ENCODE measurements at places on chromosomes 16 and 17.
A peak's percentile ranks its signal among the peaks of the same experiment; 100 is the strongest.

GRCh38 chr17:7834542-7834956 is 532 bp downstream of the KDM6B start:
- DNase-seq, result peak; percentile 56

GRCh38 chr16:85484347-85485300 is 128.5 kb upstream of the GSE1 start:
- DNase-seq, result no peak

- no peak for DNase-seq
These were observed 34.1 kb upstream of the ABCA6 start for GRCh38 chr17:69175625-69176456.

DNA sequence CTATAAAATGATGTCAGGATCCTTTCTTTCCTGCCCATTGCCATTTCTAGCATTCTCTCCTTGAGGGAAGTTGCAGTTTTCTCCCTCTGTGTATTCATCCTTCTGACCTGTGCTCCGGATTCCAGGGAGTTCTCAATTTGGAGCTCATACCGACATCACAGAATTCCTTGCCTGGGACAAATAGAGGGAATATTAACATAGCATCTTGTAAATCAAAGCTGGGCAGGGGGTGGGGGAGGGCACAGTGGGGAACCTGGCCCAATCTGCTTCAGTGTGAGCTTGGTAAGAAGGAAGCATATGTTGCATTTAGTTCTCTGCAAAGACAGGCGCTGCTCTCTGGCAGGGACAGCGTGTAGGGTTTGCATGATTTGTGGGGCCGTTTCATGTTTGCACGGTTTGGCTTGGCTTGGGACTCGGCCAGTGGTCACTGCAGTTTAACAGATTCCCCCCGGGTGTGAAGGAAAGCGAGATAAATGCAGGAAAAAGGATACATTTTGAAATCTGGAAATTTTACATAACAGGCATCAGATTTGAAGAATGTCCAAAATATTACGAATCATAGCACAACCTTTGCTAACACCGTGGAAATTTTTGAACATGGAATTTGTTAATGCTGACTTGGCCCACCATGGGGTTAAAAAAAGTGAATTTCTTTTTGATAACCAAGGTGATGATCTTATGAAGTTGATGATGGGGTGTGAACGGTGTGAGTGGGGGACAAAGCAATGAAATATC is 178.0 kb downstream of the WWOX start:
- DNase-seq, result no peak

DNA sequence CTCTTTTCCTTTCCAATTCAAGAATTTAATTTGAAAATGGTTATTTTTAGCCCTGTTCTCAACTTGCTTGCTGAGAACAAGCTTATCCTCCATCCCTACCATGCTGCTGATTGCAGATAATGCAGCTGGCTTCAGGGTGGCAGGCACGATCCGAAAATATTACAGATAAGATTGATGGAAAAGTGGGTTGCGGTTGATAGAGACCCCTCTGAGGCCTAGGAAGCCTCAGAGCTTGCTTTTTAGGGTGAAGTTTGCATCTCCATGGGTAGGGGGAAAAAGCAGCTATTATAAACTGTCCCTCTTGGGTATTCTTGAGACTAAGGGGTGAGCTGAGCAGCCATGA is 116.5 kb upstream of the GOT2 start:
- DNase-seq, result no peak

- no peak for DNase-seq
These were observed 191.1 kb downstream of the C16orf78 start for GRCh38 chr16:49564496-49565229.

- DNase-seq, result peak; percentile 31
These were observed 345 bp downstream of the EMC8 start for GRCh38 chr16:85798901-85799496.

GRCh38 chr17:83073389-83074063 is 5.9 kb upstream of the METRNL start:
- no peak for DNase-seq

- DNase-seq, result no peak
These were observed 62.6 kb downstream of the PLCG2 start for GRCh38 chr16:81841722-81842121.

DNA sequence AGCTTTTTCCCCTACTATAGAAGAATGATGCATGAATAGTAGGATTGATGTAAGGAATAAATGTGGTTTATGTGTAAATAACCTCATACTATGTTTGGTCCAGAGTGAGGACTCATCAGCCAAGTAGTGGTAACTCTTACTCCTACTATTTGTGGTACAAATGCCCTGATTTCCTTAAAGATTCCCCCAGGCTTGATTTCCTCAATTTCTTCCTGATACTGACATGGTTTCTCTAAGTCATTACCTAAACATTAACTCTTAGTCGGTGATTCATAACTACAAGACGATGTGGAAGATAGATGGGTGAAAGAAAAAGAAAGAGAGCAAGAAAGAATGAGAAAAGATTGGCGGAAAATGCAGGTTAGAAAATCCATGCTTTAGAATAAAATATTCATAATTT is 17.2 kb upstream of the MYOCD start:
- DNase-seq, result no peak

DNA sequence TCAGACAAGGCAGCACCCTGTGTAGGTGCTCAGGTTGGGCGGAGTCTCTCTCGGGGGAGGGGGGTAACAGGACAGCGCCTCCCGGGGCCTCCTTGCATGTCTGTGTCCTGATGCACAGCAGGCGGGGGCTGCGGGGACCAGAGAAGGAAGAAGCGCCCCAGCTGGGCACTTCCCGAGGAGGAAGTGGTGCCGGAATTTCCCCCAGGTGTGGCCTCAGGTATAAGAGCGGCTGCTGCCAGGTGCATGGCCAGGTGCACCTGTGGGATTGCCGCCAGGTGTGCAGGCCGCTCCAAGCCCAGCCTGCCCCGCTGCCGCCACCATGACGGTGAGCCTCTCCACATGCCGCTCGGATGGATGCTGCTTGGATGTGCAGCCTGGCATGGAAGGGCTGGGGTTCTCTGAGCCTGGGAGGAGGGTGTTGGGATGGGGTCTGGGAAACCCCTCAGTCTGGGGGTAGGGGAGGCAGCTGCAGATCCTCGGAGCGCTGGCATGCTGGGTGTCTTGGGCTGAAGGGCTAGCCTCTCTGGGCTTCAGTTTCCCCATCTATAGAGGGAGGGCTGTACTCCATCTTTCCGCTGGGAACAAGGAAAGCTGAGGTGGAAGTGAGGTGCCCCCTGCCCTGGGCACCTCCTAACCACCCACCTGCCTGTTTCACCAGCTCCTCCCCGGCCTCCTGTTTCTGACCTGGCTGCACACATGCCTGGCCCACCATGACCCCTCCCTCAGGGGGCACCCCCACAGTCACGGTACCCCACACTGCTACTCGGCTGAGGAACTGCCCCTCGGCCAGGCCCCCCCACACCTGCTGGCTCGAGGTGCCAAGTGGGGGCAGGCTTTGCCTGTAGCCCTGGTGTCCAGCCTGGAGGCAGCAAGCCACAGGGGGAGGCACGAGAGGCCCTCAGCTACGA is at the start of gene IL17C:
TSS of gene IL17C (plus strand) at position 250 of the 908 bp plus-strand sequence. CDS start at position 320, 70 bp downstream.
- DNase-seq, result no peak

DNA sequence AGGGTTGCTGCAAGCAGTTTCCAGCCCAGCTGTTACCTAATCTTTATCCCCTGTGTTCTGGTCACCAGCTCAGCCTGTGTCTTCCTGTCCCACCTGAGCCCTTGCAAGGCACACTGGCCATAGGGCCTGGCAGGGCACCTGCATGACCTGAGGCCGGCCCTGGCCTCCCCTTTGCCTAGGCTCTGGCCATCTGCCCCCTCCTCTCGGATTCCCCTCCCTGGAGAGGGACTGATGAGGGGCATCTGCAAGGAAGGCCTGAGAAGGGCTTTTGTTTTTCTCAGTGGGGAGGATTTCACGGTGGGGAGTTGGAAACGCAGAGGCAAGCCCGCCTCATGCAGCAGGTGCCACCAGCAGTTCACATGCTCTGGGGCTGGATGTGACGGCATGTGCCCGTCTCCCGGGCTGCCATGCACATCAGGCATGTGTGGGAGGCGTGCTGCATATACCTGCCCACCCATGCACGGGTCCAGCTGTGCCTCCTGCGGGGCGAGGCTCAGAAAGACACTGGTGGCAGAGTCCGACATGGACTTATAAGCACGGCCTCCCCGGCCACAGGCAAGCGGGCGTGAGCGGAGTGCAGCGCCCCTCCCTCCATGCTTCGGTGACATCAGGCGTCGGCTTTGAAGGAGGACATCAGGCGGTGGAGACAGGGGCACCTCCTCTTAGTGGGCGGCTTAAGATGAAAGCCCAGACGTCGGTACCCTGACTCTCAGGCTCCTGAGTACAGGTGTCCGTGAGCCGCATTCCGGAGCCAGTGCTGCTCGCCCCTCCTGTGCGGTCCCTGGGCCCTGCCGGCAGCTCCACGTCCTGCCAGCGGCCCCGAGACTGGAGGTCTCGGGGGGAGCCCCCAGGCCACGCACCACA is 16.5 kb downstream of the ASPSCR1 start:
- no peak for DNase-seq

DNA sequence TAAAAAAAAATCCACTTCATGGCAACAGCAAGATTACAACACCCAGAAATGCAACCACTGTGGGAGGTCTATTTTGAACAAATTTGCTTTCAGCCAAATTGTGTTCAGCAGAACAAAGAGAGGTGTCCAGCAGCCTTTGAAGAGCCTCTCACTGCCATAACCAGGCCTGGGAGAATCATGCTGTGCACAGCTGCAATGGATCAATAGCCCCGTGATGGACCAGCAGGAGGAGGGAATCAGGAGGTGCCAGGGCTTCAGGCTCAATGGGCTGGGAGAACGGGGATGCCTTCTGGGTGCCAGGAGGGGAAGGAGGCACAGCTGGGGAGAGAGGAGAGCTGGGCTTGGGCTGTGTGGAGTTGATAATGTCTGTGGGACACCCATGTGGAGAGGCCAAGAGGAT is 366.2 kb upstream of the EEF2KMT start:
- no peak for DNase-seq

GRCh38 chr16:67537270-67537635 is 8.6 kb downstream of the RIPOR1 start:
- DNase-seq, result peak; percentile 55

- DNase-seq, result no peak
These were observed 39.2 kb downstream of the SLC7A5 start for GRCh38 chr16:87829988-87830672.

- no peak for DNase-seq
These were observed 20.5 kb upstream of the JPH3 start for GRCh38 chr16:87581857-87582215.

DNA sequence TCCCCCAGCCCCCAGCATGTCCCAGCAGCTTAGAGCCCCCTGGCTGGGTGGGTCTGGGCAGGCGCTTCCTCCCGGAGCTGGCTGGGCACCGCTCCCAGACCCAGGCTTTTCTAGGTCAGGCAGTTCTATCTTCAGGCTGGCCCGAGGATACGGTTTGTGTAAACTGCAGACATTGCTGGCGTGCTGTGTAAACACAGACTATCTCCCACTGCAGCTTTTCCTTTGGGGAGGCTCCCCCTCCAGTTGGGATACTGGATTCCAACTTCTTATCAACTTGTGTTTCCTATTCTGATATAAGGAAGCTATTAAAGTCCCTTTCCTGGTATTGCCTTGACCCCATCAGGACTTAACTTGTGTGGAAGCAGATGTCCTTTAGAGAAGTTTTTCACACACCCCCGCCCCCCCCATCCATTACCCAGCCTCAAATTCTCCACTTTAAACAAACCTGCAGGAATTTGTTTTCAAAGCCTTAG is 18.3 kb upstream of the GNA13 start:
- DNase-seq, result no peak

- DNase-seq, result peak; percentile 60
These were observed at the start of the genes ABI3 and GNGT2 for GRCh38 chr17:49210158-49211029. TSS of gene ABI3 (plus strand) at chr17:49210707. CDS start at chr17:49210725, 18 bp downstream. TSS of gene GNGT2 (minus strand) at chr17:49210574. CDS start at chr17:49207422, 3,152 bp downstream.

- no peak for DNase-seq
These were observed 829 bp downstream of the GCGR start for GRCh38 chr17:81804559-81805399.

DNA sequence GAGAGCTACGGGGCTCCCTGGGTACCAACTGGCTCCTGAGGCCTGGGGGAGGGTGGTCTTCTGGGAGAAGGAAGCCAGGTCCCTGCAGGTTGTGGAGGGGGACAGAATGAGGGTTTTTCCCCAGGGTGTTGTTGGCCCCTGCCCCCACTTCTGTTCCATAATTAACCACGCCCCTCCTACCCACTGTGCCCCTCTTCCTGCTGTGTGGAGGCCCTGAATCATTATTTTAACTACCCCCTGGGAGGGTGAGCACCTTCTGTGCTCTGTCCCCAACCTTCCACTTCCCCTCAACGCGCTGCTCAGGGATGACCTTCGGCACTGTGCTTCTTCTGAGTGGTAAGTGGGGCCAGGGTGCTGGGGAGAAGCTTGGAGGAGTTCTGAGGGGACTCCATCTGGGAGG is at the start of gene ITGAD:
TSS of gene ITGAD (plus strand) at position 280 of the 400 bp plus-strand sequence. CDS start at position 306, 26 bp downstream.
- no peak for DNase-seq

DNA sequence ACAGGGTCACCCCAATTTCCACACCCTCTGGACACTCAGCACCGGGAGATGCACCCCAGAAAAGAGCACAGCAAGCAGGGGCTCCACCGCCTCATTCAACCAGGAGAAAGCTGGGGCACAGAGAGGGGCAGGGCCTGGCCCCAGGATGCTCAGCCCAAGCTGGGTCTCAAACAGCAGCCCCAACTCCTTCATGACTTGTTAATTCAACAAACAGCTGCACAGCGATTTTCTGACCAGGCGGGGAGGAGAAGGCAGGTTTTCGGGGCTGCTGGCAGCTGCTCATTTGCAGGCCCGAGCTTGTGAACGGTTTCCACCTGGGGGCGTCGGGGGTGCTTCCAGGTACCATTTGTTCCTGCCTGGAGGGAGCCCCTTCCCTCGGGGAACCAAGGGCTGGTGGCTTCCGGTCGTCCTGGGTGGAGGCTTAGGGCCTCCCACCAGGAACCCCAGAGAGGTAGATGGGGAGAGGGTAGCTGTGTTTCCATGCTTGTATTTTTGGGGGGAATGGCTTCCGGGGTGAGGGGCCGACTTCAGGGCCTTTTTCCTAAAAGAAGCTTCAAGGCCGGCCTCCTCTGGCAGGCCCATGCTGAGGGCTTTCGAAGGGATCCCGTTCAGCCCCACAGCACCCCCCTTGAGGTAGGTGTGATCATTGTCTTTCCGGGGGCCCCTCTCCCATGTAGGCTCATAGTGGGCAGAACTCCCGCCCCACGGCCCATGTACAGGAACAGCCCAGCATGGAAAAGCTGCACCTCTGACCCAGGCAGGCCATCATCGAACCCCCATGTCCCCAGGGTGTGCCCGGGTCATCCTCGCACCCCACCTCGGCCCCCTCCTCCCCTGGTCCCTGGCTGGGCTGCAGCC is 191.6 kb upstream of the GSE1 start:
- no peak for DNase-seq

GRCh38 chr17:45077643-45078042 is 16.5 kb downstream of the NMT1 start:
- no peak for DNase-seq

GRCh38 chr16:48047720-48048119 is 108.1 kb downstream of the ABCC12 start:
- no peak for DNase-seq

Data from stimulated activated naive CD4-positive, alpha-beta T cell treated with Interleukin-2 at 50 U/mL for 16 hours (primary cell).